ENCODE measurements at places on chromosomes 4 and X.

GRCh38 chr4:182235021-182235795 lies 8.0 kb upstream of the TENM3 start:
- DNase-seq = peak; percentile 56

GRCh38 chr4:98627531-98628257 lies 30.7 kb downstream of the TSPAN5 start:
- DNase-seq = peak; percentile 54

GRCh38 chr4:37978248-37978924 lies 18.2 kb downstream of the PTTG2 start:
- DNase-seq = no peak

GRCh38 chrX:134202561-134202960 lies 34.4 kb upstream of the CCDC160 start:
- no peak for DNase-seq

- DNase-seq = no peak
Measured at GRCh38 chr4:30413915-30414314, 306.3 kb upstream of the PCDH7 start.

DNA sequence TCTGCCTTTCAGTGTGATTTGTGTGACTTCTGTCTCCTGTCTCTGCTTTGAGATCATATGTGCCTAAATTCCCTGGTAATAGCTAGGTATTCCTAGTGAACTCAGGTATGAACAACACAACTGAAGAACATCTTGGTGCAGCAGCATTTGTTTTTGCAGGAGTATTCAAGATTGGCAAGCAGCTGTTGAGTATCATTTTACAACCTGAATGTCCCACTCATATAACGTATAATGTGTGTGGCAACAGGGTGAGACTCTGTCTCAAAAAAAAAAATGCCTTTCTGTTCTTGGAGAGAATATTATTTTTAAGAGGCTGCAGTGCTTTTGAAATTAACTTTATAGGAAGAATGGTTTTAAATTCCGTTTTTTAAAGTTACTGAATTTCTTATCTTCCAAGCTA lies 7.7 kb downstream of the LSM6 start:
- DNase-seq = no peak

DNA sequence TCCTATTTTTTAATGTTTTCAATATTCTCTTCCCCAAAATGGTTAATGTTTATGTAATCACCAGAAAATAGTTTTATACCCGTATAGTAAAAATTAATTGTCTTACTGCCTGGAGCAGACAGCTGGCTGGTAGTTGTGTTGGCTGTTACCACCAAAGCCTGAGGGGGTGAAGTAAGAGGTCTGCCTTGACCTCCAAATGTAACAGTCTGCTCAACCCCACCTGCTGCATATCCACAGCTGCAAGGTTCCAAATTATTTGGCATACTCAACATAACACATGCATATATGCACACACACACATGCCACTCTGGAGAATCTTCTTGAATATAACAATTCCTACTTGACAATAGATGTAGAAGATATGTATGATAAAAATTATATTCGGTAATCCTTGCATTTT lies 624.3 kb downstream of the ADGRL3 start:
- no peak for DNase-seq

GRCh38 chr4:177117256-177117655 lies 192.4 kb upstream of the NEIL3 start:
- no peak for DNase-seq

GRCh38 chrX:70398899-70399298 lies 24.2 kb upstream of the GDPD2 start:
- peak; percentile 1 for DNase-seq

- DNase-seq = peak; percentile 12
Measured at GRCh38 chr4:20831746-20832145, 131.5 kb downstream of the PACRGL start.

- DNase-seq = no peak
Measured at GRCh38 chr4:174230680-174231079, 52.8 kb downstream of the FBXO8 start.

GRCh38 chr4:4985844-4986243 lies 33.4 kb downstream of the CYTL1 start:
- DNase-seq = peak; percentile 26

- DNase-seq = no peak
Measured at GRCh38 chrX:39409246-39409917, 608.1 kb downstream of the MID1IP1 start.

- DNase-seq = no peak
Measured at GRCh38 chr4:65724973-65725372, 54.7 kb upstream of the EPHA5 start.

DNA sequence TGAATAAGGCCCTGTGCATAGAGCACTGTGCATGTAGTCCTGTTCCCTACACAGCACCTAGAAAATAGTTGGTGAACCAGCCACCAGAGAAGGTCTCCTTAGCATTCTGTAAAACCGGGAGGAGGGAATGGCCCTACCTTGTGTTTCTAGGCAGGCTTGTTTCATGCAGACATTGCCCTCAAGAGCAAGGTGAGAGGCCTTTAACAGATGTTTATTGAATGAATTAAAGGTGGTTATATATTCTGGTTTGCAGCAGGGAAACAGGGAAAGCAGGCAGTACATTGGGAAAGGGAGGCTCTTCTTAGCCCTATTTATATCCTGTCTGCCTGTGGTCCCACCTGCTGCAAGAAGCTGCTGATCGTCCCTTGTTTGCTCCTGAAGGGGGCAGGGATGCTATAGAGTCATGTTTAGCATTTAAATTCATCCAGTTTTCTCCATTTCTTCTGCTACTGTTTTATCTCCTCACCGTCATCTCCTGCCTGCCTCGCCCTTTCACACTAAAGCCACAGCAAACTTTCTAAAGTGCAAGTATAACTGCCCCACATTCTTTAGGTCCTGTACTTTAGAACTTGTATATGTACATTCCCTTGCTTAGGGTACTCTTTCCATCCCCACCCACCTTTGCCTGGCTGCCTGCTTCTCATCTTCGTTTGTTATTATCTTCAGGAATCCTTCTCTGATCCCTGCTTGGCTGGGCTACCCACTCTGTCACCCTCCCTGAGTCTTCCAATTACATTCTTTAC lies 60.3 kb downstream of the EGF start:
- no peak for DNase-seq

GRCh38 chr4:53622739-53623151 lies 31.5 kb upstream of the LNX1 start:
- DNase-seq = peak; percentile 27

DNA sequence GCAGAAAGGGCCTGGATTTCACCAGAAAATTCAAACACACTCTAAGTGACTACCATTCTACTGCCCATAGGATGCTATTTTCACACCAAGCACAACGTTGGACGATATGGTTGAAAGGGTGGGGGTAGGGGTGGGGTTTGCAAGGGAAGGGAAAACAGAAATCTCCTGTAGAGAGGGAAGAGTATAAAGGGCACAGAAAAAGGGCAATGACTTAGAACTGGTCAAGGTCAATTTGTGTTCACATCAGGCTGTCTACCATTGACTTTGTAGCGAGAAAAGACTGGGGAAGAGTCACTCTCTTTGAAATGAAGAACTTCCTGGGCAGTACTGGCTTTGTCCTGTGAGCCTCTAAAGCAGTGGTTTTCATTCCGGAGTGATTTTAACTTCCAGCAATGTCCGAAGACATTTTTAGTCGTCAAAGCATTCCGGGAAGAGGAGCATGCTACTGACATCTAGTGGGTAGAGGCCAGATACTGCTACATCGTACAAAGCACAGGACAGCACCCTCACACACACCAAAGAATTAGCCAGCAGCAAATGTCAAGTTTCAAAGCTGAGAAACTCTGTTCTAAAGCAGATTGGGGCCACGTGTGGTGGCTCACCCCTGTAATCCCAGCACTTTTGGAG lies 48.4 kb upstream of the SLC7A3 start:
- peak; percentile 63 for DNase-seq

GRCh38 chrX:21503593-21503992 lies 129.4 kb downstream of the CNKSR2 start:
- DNase-seq = no peak

DNA sequence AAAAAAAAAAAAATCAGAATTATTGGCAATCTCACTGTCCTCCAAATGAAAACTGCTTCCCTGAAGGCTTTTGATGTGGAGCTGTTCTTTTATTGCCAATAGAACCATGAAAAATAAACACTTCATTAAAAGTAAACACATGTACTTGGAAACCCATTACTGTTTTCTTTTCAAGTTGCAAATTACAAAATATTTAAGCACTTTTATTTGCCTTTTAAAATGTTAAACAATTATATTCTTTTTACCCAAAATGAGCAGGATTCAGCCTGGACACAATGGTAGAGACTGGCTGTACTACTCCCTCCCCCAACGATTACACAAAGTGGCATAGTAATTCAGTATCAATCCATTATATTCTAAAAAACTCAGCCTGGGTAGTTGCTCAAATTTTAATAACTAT lies 60.9 kb downstream of the SH2D1A start:
- DNase-seq = no peak

GRCh38 chr4:1793496-1793840 lies 375 bp downstream of the FGFR3 start:
- peak; percentile 35 for DNase-seq

GRCh38 chr4:99002279-99002678 lies 6.8 kb downstream of the METAP1 start:
- no peak for DNase-seq

- DNase-seq = no peak
Measured at GRCh38 chr4:11165052-11165451, 263.6 kb downstream of the HS3ST1 start.

- no peak for DNase-seq
Measured at GRCh38 chrX:19177721-19178120, 55.5 kb upstream of the ADGRG2 start.

DNA sequence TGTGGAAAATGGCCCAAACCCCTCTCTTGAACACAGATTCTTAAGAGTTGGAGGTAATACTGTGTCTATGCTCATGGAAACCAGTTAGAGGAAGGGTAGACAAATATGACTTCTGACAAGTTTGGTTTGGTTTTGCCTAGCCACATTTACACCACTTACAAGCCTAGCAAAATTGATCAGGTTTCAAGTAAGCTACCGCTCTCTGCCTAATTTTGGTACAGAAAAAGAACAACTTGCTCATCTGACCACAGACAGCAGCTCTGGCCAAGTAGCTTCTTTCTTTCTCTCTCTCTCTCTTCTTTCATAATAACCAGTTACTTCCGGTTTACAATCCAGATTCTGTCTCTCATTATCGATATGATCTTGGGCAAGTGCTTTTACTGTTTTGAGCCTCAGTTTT lies 260.0 kb downstream of the GLUD2 start:
- DNase-seq = peak; percentile 1

GRCh38 chr4:8850830-8851188 lies 20.8 kb downstream of the HMX1 start:
- no peak for DNase-seq

DNA sequence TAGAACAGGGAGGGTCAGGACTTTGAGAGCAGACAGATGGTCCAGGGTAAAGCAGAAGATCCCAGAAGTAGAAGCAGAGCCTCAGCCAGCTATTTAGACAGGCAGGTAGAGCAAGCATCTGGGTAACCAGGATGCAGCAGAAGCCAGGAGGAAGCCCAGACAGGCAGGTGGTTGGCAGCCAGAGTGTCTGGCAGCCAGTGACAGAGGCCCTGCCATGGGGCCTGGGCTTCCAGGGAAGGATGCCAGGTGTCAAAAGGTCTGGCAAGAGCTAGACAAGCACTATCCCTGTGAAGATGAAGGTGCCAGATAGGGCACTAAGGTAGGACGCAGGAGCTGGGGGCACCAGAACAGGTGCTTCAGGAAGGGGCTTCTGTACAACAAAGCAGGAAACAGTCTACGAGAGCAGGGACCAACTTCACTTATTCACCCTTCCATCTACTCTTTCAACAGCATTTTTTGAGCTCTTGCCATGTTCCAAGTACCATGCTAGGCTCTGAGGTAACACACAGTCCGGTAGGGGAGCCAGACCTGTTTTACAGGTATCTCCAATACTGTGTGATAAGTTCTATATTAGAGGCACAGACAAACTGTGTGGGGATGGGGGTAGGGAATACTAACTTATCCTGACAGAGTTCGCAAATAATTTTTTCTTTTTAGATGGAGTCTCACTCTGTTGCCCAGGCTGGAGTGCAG lies 38.1 kb upstream of the GJB1 start:
- no peak for DNase-seq

DNA sequence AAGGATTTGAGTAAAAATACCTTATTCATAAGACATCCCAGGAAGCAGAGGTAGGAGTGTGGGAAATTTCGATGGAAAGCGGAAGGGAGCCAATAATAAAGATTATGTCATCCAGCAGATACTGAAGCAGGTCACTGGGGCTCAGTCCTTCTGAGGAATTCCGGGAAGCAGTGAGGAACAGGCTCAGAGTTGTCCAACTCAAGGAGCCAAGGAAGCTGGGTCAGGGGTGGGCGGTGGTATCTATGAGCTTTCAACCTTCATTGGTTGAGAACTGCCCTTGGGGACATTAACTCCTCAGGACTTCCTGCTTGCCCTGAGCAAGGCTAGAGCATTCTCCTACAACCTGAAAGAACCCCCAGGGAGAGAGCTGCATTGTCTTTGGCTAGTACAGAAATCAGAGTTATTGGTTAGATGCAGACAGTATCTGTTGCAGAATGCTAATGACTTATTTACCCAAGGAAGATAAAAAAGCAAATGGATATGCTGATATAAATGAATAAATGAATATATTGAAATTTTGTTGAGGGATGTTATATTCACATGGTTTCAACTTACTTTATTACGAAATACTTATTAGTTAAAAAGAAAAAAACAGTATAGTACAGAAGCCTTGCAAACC lies 68.2 kb downstream of the DMP1 start:
- no peak for DNase-seq

DNA sequence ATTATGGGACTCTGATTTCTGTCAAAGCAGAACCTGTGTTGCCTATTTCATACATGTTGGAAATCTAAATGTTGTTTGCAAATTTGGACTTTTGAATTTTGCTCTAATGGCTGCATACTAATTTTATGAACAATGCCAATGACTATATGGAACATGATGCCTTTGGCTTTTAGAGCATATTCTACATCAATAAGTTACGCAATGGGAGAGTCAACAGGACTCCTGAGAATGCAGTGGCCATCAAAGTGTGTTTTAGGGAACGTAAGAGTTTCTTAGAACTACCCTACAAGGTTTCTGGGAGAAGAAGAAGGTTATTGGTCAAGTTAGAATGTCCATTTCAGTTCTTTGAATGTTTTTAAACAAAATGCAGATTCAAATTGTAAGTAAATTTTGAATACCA lies 76.1 kb downstream of the SLIT2 start:
- DNase-seq = no peak

- no peak for DNase-seq
Measured at GRCh38 chr4:62070291-62070852, 870.2 kb downstream of the ADGRL3 start.

DNA sequence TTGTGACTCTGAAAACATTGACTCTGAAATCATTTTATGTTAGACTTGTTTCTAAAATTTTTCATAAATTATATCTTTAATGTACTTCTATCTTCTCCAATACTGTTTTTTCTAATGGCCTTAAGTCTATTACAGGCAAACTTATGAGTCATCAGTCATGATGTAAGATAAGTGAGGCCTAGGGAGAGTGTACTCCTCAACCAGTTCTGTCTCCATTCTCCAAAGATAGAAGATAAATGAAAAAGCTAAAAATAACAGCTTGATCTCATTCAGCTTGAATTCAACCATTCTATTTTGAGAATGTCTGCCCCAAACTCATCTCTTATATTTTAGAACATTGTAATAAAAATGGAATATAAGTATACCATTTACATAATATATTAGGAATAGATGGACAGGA lies 34.5 kb downstream of the STBD1 start:
- peak; percentile 63 for DNase-seq

All from fibroblast of skin of scalp (primary cell).